Activated T-helper 1 cell treated with anti-CD3 and anti-CD28 coated beads, Interleukin-12 subunit alpha, Interleukin-12 subunit beta, Interleukin-2, Interleukin-4 antibody, amounts not matched to agents 30 ng/mL and 10 ng/mL and 1 ng/mL, durations not matched to agents 14 hours and 24 hours and 36 hours (primary cell): ENCODE measurements at places on chromosomes 6 and 20. TPM values are rescaled to one million over a fixed set of nuclear protein-coding genes. Genes with fewer than 3 reads are reported as not detected.

ARFGEF3 gene
- total RNA-seq = 0.22 and 0.29 TPM in 2 replicates

DNA sequence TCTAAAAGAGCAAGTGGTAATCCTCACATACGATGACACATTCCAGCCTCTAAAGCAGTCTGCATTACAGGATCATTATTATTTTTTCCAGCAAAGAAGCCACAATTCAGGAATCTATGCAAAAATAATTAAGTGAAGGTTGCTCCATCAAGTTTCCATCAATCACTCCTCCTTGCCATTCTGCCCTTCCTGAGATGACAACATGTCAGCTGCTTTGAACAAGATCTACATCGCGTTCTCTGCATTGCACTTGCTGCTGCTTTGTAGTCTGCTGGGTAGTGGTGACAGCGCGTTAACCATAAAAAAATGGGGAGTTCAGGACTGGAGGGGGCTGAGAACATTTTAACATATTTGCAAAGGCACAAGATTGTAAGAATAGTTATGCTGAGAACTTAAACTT, 147.7 kb downstream of the GMPR start:
- no peak for DNase-seq

DNA sequence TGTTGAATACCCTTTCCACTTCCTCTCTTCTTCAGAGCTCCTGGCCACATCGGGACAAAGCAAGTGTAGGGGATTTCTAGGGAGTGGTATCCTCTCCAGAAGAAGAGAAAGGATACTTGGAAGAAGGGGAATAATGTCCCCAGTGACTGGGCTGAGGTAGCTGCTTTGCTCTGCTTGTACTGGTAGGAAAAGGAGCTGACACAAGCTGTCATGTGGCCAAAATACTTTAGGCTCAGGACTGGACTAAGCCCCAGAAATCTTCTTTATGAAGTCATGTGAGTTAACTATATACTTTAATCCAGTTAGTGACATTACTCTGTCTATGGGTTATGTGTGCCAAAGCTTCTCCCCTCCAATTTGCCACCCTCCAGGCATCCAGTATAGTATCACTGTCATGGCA, 40.5 kb downstream of the AKIRIN2 start:
- no peak for DNase-seq

- no peak for DNase-seq
Measured at GRCh38 chr6:30463242-30463641, 26.1 kb upstream of the HLA-E start.

TRAPPC3L gene
- not detected in 2 replicates for total RNA-seq

FILIP1 gene
- not detected in 2 replicates for total RNA-seq

DNA sequence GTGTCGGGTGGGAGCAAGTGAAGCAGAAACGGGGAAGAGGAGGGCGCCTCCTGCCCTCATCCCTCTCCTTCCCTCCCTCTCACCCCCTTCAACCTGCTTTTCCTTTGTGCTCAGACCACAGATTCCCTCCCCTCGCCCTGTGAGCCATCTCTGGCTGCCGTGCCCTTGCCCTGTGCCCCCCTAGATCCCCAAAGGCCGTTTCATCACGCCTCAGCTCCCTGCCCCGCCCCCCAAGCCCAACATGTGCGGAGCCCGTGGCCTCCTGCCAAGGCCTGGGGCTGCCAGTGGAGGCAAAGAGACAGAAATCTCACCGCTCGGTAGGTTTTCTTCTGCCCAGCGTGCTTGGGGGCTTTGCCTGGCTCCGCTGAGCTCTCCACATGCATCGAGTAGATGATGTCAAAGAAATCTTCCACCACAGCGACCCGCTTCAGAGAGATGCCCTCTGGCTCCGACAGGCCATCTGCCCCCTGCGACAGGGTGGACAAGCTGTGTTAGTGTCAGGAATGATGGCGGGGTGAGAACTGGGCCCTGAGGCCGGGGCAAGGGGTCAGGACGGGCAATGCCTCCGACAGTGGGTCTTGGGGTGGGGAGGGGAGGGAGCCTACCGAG, 57.6 kb downstream of the NOL4L start:
- no peak for DNase-seq

GRCh38 chr20:33337531-33338165, 54.6 kb downstream of the BPIFB1 start:
- no peak for DNase-seq

- DNase-seq = no peak
Measured at GRCh38 chr6:3575166-3575565, 118.3 kb upstream of the SLC22A23 start.

DNA sequence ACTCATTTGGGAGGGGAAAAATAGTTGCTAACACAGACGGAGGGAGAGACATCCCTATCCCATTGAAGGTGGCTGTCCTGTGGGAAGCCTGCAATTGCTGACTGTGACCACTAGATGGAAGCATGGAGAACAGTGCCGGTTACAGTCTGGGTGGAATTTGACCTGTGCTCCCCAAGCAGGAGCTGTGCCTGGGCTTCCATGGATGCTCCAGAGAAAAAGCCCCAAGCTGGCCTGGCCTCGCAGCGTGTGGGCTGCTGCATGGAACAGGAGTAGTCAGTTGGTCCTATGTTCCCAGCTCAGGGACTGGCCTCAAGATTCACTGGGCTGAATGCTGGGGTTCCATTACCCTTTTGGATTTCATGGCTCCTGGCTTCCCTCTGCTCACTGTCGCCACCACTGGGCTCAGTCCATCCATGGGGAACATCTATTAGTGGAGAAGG, 116.3 kb upstream of the CHD6 start:
- peak; percentile 7 for DNase-seq

- DNase-seq = no peak
Measured at GRCh38 chr20:48052475-48052835, 267.2 kb upstream of the SULF2 start.

GRCh38 chr20:38132910-38133501, 32.1 kb downstream of the TGM2 start:
- DNase-seq = no peak

- no peak for DNase-seq
Measured at GRCh38 chr6:152351742-152352141, 285.4 kb downstream of the SYNE1 start.

HLA-DPB1 gene
- 12.2 and 12.3 TPM in 2 replicates for total RNA-seq

CFAP61 gene
- not detected in 2 replicates for total RNA-seq

GRCh38 chr6:71011871-71012371, 55.1 kb upstream of the B3GAT2 start:
- DNase-seq = no peak

DNA sequence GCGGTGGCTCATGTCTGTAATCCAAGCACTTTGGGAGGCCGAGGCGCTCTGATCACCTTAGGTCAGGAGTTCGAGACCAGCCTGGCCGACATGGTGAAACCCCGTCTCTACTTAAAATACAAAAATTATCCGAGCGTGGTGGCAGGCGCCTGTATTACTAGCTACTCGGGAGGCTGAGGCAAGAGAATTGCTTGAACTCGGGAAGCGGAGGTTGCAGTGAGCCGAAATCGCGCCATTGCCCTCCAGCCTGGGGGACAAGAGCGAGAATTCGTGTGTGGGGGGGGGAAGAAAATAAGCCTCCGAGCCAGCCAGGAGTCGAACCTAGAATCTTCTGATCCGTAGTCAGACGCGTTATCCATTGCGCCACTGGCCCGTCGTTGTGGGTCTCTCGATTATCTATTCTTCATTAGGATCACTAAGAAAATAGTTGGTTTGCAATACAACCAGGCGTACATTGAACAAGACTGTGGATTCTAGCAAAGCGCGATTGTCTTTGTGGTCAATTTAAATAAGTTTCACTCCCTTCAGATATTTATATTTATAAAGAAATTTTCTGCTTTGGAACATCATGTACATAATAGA, 33.9 kb upstream of the PRSS16 start:
- DNase-seq = no peak

CLIC5 gene
- total RNA-seq = 1.3 and 1.5 TPM in 2 replicates

- DNase-seq = no peak
Measured at GRCh38 chr6:72825315-72825911, 203.5 kb downstream of the KCNQ5 start.

DNA sequence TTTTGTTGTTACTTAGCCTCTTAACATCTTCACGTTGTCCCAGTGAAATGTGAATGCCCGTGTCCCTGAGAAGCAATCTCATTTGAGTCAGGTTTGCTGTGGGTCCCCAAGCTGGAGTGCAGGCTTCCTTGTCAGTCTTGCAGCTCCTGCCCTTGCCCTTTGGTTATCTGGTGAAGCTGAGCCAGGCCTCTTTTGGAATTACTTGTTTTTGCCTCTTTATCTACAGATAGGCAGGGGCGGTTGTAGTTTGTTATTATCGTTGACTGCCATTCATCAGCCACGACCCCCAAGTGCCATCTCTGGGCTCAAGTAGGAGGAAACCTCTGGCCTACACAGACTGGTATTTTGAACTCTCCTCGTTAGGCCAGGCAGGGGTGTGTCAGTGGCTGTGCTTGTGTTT, 2.2 kb downstream of the TMEM14C start:
- DNase-seq = no peak

DNA sequence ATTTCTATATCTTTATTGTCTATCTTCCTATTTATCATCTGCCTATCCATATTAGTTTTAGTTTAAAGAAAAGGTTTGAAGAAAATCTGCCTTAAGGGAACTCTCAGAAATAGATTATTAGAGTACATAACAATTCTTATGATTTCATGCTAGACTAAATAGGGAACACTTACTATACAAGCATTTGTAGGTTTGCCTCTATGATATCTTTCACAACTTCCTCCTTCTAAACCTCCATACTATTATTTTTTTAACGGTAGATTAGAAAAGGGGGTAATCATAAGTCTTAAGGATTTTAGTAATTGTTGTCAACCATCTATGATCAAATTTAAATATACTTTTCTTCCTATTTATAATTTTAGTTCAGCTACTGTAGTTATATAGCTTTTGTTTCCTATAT, 11.6 kb upstream of the DSE start:
- no peak for DNase-seq

- DNase-seq = no peak
Measured at GRCh38 chr6:142822842-142823241, 122.1 kb downstream of the HIVEP2 start.

OLIG3 gene
- not detected in 2 replicates for total RNA-seq

- no peak for DNase-seq
Measured at GRCh38 chr6:111773501-111774345, 99.5 kb downstream of the FYN start.

DNA sequence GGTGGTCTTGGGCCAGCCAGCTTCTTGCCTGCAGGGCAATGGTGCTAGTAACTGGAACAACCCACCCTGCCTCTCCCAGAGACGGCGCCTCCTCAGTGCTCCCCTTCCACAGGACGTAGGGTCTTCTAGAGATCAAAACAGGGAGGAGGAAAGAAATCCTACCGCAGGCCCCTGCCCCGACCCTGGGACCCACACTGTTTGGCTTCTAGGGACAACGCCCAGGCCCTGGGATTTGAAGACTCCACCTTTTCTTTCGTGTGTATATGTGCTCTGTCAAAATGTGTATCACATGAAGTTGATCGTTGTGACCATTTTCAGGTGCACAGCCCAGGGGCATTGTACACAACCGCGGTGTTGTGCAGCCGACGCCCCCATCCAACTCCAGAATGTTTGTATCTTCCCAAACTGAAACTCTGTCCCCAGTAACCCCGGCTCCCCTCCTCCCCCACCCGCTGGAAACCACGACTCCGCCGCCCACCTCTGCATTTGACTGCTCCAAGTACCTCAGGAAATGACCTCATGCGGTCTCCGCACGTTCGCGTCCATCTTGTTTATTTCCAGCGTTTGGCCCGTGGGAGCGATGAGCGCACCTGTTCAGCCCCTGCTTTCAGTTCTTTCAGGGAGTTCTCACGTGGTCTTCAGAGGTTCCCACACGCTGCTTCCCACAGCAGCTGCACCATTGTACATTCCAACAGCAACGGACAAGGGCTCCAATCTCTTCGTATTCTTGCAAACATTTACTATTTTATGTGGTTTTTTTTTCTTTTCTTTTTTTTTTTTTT, 3.4 kb upstream of the BHLHE23 start:
- DNase-seq = peak; percentile 42

NRSN1 gene
- total RNA-seq = not detected in 2 replicates

HLA-DQB2 gene
- 0.51 and 0.67 TPM in 2 replicates for total RNA-seq

RBPJL gene
- 0.18 TPM in 1 of 2 replicates, not detected in the other for total RNA-seq

NEU1 gene
- 22.1 and 24.3 TPM in 2 replicates for total RNA-seq

- no peak for DNase-seq
Measured at GRCh38 chr6:46062991-46063390, 47.3 kb upstream of the CLIC5 start.

GNRH2 gene
- 2.1 and 2.3 TPM in 2 replicates for total RNA-seq

DNA sequence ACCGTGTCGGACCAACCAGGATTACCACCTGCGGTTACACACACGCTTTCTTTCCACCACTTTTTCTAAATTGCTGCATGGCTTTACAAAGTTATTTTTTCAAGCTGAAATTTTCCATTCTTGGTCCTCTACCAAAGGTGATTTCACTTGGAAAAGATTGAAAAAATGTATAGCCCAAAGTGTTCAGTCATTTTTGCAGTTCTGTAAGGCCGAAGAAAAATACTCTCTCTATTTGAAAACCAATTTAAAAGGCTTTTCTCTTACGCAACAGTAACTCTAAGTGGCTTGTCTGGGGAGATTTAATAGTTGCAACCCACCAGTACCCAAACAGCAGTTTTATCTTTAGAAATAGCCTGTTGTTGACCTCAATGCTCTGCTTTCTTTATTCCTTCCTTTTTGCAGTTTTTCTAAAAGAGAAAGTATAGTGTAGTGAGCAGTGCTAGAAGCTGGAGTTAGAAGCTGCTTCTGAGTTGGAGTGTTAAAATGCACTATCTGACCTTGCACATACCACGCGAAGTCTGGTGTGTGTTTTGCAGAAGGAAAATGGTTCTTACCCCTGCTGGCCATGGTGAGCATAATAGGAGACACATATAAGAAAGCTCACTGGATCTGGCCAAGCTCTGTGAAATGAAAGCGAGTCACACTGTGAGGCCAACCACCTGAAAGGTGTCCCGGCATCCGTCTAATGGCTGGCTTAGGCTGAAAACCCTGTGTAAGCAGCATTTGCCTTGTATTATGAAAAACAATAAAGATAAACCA, 271.6 kb upstream of the PRND start:
- no peak for DNase-seq

- no peak for DNase-seq
Measured at GRCh38 chr20:18545566-18545965, 21.7 kb upstream of the SMIM26 start.

- DNase-seq = no peak
Measured at GRCh38 chr20:58544286-58544685, 29.1 kb upstream of the APCDD1L start.

ADGRF5 gene
- not detected in 2 replicates for total RNA-seq

CGA gene
- total RNA-seq = not detected in 2 replicates

DNA sequence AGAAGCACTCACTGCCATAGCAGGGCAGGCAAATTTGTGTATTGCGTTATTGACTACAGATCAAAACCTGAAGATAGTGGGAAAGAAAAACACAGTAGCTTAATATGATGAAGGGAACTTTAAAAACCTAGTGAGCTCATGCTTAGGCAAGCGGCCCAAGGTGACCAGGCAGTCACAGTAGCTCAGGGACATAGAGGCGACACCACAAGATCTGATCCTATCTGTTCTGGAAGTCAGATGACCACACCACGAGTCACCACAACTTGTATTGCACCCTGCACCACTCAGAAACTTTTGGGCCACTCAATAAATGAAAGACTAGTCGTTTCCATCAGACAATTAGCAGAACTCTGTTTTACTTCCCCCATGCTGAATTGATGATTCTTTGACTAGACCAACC, 4.9 kb downstream of the CLIC5 start:
- no peak for DNase-seq
